Right ventricle myocardium superior (tissue), 1 donor: ENCODE measurements at places on chromosomes 7 and 10.

DNA sequence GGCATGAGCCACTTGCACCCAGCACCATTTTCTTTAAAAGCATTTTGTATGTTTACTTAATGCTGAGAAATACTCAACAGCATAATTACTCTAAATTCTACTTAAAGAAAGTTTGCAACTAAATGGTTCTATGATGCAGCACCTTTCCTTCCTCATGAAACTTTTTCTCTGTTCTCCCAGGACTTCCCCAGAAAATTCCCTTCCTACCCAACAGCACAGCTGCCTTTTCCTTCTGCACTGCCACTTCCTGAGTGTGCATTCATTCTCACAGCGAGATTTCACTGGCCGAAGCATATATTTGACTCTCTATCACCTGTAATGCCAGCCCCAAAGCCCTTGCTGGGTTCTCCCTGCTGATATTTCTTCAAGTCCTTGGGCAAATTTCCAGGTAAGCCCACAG, 41.5 kb upstream of the DGKI start:
- DNase-seq, result no peak

DNA sequence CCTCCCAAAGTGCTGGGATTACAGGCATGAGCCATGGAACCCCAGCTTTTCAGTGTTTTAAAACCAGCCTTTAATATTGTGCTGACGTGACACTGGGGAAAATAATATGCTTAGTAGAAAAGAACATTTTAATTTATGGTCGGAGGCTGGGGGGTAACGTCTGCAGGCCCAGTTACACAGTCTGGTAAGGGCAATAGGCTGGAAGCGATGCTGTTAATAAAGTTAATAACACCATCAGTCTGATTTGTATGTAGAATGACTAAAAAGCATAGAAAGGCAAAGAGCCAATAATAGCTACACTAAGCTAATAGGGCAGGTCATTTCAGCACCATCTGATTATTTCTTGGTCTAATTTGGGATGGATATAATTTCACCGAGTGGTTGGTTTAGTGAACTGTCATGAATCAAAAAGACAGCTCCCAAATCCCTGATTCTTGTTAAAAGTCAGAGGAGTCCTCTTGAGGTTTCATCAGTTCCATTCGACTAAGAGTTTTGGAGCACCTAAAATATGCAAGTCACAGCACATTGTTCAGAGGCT, 192.9 kb downstream of the CAMK1D start:
- no peak for DNase-seq

- no peak for DNase-seq
Observed at GRCh38 chr7:50690541-50691011, 92.1 kb downstream of the GRB10 start.

- DNase-seq, result no peak
Observed at GRCh38 chr10:9709849-9710248, 1307.8 kb upstream of the CELF2 start.

DNA sequence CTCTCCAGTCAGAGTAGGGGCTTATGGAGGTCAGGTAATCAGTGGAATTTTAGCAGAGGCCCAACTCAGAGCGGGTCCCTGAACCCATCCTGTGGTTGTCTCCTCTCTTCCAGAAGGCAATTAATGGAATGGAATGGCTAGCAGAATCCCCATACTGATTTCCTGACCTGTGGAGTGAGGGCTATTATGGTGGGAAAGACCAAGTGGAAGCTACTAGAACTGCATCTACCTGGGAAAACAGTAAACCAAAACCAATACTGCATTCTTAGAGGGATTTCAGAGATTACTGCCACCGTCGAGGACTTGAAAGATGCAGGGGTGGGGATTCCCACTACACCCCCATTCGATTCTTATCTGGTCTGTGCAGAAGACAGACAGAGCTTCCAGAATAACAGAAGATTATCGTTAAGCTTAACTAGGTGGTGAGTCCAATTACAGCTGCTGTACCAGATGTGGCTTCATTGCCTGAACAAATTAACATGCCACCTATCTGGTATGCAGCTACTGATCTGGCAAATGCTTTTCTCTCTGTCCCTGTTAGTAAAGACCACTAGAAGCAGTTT, 73.2 kb downstream of the LMBR1 start:
- DNase-seq, result no peak

- DNase-seq, result no peak
Observed at GRCh38 chr7:81577642-81578340, 192.1 kb downstream of the HGF start.

DNA sequence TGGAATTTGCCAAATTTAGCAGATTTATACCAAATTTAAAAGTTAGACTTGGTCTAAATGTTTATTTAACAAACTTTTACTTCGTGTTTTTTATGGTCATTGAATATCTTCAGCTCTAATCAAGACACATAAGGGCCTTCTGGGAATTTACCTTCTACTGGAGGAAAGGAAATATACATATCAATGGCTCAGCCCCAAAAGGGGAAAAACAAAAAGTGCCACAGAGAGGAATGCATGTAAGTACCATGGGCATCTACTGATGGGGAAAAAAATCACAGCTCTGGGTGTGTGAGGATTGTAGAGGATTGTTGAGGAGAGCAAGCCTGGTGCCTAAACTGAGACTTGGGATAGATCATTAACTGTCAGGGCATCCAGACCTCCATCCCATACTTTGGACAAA, 260.3 kb downstream of the SORCS1 start:
- DNase-seq, result no peak

DNA sequence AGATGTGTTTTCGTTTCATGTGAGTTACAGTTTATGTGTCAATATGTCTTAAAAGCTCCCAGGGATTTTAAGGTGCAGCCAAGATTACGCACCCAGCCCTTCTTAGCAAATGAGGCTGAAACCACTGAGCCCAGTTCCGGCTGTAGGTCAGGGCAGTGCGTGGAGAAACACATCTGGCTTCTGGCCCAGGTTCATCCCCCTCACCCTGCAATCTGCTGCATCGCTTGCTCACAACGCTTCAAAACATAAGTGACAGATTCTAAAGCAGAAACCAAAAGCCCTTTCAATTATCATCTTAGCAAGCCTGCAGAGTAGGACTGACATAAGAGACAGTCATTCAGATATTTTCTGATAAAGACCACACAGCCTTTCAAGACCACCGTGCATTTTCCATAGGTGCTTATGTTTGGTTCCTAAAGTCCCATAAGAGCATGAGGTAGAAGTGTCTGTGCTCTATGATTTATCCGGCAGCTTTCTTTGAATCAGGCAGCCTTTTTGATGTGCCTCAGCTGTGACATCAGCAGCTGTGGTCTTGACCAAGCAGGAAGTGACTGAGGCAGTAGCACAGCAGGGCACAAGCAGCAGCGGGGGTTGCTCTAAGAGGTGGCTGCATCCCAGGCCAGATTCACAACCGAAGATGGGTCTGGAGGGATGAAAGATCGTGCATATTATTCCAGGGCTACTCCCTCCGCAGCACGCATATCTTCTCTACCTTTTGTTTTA, 72.1 kb upstream of the LYZL2 start:
- peak; percentile 49 for DNase-seq

GRCh38 chr10:53071505-53072125, 299.0 kb upstream of the MBL2 start:
- DNase-seq, result no peak

DNA sequence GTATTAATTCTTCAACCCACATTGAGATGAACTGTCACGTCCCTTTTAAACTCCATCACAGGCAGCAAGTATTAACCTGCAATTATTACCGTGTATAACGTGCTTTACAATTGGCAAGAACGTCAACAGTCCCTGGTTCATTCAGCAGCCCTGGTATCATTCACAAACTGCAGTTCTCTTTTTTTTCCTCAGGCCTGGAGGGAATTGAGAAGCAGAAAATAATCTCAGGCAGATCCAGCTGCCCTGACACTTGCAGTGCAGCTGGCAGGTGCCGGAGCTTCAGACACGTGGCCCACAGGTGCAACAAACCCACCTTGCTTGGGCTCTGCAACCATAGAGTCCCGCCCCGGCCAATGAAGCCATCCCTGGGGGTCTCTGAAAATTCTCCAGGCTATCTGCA, 137.3 kb downstream of the PLXNA4 start:
- no peak for DNase-seq

GRCh38 chr7:158270856-158271413, 316.7 kb downstream of the PTPRN2 start:
- peak; percentile 35 for DNase-seq

DNA sequence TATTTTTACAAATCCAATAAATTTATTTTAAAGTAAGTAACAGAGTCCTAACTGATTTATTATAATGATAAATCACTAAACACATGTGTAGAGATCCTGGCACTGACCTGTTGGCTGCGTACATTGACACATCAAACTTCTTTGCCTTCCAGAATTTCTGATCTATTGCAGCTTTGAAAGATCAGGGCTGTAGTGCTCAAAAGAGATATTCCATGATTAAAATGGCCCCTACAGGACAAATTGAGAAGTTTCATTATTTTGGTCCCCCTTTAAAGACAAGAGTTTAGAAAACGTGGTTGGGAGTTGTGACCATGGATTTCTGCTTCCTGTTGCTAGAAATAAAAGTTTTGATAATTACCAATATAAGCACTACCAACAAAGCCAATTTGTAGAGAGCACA, 87.7 kb upstream of the PDK4 start:
- DNase-seq, result no peak

DNA sequence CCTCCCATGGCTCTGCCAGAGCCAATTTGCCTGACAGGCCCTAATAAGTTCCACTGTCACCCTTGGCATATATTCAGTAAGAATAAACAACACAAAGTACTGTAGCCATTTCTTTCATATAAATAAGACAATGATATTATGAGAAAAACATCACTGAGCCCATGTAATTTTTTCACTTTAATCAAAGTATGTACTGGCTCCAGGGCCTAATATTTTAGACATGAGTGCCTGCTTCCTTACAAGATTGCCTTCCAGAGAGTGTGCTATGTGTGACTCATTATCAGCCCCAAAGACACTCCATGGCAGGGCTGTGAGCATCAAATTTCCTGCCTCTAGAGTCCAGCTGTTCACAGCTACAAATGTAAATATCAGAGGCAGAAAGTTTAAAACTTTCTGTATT, 297.6 kb downstream of the LHFPL3 start:
- no peak for DNase-seq

DNA sequence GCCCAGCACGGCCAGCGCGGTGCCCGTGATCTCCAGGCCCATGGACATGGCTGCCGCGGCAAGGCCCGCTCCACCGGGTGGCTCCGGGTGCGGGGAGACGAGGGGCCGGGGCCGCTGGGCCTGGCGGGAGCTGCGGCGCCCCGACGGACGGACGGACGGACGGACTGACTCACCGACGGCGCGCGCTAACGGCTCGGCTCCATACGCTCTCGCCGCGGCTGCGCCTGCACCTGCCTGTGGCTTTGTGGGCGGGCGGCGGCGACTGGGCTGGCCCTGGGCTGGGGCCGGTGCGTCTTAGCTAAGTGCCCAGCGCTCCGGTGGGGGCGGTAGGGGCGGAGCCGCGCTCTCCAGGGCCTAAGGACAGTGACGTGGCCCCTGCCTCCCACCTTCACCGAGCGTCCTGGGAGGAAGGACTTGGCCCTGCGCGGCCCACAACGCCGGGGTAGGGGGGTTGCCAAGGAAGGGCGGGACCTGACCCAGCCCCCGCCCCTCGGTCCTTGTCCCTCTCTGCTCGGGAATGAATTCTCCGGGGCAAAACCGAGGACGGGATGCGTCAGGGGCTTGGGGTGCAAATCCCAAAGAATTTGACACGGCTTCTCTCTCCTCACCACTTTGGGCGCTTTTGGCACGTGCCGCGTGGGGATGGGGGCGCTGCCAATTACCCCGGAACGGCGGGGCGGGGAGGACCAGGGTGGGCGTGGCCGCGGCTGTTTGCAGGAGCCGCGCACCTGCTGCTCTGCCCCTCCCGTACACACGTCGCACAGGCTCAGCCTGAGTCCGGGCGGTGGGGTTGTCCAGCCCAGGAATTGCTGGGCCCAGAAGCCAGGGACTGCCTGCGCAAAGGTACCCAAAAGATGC, at the start of gene CLDN3:
TSS of gene CLDN3 (minus strand) at position 269 of the 858 bp plus-strand sequence. CDS start at position 48, 221 bp downstream.
- no peak for DNase-seq

DNA sequence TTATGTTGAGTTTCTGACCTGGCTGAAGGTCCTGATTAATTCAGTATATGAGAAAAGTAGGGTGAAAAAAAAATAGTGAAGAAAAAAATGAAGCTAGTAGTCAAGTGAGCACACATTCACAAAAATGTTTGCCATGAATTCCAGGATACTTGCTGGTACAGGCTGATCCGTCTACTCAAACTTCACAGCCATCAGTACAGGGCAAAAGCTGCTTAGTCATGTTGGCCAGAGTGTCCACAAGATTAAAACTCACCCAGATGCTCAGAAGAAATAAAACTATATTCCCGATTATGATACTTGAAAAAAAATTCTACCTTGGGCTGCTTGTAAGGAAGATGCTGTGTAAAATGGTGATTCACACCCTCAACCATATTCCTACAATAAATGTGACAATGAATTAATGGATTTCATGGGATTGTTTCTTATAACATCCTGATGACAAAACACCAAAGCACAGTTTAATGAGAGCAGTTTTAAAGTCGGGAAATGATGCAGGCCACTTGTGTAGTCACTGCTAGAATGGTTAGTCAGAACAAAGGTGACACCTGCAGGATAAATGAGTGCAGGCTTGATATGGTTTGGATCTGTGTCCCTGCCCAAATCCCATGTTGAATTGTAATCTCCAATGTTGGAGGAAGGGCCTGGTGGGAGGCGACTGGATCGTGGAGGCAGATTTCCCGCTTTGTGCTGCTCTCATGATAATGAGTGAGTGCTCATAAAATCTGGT, 49.2 kb upstream of the ANKRD1 start:
- no peak for DNase-seq

- DNase-seq, result no peak
Observed at GRCh38 chr10:51014680-51015389, 59.5 kb upstream of the PRKG1 start.

DNA sequence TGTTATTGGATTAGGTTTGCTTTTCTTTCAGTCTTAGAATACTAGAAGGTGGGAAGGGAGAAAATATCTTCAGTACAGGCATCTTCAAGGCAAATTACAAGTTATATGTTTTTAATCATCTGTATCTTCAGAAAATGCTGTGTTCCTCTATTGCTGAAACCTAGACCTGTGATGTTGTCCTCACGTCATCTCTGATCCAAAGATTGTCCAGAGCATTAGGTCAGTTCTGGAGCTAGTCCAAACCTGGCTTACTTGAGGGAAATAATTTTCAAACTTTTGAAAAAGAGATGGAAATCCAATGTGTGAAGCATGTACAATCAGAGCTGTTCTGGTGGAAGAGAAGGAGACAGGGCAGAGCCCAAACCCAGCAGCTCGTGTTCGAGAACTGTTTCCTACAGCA, 217.3 kb downstream of the ZEB1 start:
- no peak for DNase-seq

GRCh38 chr7:71495828-71496227, 363.9 kb downstream of the GALNT17 start:
- DNase-seq, result no peak

- DNase-seq, result no peak
Observed at GRCh38 chr7:88151119-88151790, 68.6 kb downstream of the SRI start.

DNA sequence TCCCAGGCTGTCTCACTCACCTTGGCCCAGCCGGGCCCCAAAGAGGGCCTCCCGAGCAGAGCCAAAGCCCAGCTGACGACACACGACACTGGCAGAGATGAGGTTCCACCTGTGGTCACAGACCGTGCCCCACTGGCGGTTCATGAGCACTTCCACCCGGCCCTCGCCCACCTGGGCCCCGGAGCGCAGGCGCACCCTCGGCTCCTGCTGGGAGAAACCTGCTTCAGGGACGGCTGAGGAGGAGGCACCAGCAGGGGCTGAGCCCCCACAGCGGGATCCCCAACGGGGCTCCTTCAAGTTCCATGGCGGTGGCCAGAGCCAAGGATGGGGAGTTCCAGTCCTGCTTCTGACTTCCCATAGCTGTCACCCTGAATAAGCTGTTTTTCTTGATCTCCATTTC, 10.0 kb downstream of the LOXL4 start:
- DNase-seq, result no peak

GRCh38 chr7:28135760-28136159, 44.8 kb downstream of the JAZF1 start:
- DNase-seq, result no peak

- peak; percentile 84 for DNase-seq
Observed at GRCh38 chr7:105521027-105521716, 899 bp downstream of the PUS7 start.
